Hypothalamus (tissue), 51 donors: ENCODE measurements at places on chromosomes 7 and 10.

DNA sequence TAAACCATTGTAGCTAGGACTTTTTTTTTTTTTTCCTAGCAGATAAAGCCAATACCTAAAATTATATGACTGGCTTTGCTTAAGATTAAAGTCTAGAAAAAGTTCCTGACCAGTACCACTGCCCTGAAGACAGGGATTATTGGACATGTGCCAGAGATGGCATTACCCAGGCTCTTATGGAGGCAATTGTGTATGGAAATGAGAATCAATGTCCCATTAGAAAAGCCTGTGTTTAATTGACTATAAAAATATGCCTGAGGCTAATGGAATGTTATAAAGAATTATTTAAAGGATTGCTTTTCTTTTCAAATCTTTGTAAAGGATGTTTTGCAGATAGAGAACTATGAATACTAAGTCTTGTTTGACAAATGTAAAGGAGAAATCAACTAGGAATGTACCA is 196.7 kb downstream of the ANK3 start:
- DNase-seq, result no peak

- peak; percentile 76 for DNase-seq
These were observed 754 bp downstream of the SLC25A13 start for GRCh38 chr7:96321031-96321657.

DNA sequence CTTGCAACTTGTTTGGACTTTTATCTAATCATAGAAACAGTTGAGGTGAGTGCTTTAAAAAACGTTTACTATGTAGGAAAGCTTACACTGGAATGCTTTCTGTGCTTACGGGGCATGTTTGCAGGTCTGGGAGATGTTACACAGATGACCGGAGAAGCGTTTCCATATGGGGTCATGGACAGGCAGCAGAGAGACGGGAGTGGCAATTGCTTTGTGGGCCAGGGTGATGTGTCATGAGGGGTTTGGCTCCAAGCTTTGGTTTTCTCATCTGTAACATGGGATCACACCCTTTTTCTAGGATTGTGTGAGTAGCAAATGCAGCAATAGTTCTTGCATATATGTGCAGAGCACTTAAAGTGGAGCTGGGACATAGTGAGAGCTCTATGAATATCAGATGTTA is 174.8 kb upstream of the MKI67 start:
- DNase-seq, result no peak

GRCh38 chr7:146575903-146576302 is 459.3 kb downstream of the CNTNAP2 start:
- no peak for DNase-seq

DNA sequence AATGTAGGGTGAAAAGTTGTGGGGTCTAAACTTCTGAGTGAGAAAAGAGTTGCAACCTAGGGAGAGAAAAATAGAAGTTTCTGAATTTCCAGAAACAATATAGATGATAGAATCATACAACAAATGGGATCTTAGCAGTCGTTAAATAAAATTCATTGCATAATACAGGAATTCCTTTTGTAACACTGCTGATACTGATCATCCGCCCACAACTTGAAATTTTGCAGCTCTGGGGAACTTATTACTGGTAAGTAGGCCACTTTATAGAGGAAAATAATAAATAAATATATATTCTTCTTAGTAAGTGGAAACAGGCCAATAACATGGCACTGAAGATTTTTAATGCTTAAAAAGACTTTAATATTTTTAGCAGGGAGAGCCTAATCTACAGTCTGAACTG is 81.9 kb upstream of the SMIM30 start:
- DNase-seq, result no peak

DNA sequence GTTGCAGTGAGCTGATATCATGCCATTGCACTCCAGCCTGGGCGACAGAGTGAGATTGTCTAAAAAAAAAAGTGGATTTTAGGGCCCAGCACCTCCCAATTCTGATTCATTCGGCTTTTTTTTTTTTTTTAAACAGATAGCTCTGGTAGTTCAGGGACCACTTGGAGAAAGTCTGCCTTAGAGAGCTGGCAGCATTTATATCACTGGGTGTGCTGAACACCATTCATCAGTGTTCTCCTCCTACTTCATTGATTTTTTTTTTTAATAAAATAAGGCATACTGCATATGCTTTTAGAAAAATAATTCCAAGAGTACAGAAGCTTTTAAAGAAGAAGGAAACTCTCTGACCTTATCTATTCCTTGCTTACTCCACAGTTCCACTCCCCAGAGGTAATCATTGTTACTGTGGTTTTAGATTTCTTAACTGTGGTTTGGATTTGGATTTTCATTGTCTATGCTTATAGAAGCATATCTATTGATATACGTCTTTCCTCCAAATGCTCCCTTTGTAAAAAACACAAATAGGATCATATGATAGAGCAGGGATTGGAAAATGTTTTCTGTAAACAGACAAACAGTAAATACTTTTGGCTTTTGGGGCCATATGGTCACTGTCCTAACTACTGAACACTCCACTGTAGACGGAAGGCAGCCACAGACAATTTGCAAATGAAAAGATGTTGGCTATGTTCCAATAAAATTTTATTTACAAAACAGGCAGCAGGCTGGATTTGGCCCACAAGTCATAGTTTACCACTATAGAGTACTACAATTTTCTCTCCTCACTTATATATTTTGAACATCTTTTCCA is 21.1 kb upstream of the SAR1A start:
- DNase-seq, result no peak

DNA sequence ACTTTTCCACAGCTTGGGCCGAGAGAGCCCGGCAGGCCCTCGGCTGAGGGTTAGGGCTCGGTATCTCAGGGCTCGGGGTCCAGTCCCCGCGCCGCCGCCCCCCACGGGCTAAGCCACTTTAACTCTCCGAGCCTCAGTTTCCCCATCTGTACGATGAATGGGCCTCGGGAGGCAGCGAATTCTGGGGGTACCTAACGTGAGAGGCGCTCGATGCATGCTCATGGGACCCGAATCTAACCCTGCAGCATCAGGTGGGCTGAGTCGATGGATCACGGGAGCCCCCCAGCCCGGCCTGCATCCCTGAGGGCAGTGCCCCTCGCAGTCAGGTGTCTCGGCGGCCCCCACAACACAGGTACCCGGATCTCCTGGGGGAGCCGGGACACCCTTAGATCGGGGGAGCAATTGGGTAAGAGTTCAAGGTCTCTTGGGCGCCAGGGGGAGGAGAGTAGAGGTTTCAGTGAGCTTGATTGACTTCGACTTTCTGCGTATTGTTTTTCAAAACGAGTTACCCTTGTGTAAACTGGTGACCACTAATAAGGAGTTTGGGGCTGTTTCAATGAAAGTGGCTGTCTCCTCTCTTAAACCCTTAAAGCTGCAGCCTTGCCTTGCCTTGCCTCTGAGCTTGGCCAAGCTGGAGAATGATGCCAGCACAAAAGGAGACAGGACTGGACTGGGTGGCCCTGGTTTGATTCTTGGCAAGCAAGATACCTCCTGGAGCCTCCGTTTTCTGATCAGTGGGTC is 631 bp downstream of the POR start:
- DNase-seq, result no peak

- DNase-seq, result no peak
These were observed 103.2 kb downstream of the DYNC1I1 start for GRCh38 chr7:95875519-95875918.

GRCh38 chr10:31725436-31725835 is 203.2 kb downstream of the ARHGAP12 start:
- DNase-seq, result no peak

- DNase-seq, result no peak
These were observed 116.6 kb downstream of the CREB5 start for GRCh38 chr7:28528899-28529298.

- DNase-seq, result peak; percentile 56
These were observed 78.8 kb downstream of the FAM13C start for GRCh38 chr10:59283456-59284091.

DNA sequence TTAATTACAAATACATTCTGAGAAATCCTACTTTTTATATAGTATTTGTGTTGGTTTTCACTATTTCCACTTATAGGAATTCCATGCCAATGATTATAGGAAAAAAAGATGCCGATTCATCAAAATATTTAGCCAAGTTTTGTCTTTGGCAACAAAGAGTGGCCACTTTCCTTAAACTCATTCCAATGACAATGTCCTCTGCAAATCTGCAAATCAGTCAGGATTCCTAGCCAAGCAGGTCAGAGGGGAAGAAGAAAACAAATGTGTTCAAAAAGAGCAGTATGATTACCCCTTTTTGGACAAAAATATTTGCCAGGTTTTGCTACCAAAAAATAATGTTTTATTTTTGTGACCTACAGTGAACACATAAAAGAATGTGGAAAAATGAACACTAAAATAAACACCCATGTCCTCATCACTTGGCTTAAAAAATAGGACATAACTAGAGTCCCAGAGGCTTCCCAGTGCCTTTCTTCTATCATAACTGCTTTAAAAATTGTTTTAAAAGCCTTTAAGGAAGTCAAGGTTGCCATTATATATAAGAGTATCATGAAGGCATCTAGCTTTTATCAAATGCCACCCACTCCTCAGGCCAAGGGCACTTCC is 125.9 kb downstream of the ADAM12 start:
- DNase-seq, result no peak

DNA sequence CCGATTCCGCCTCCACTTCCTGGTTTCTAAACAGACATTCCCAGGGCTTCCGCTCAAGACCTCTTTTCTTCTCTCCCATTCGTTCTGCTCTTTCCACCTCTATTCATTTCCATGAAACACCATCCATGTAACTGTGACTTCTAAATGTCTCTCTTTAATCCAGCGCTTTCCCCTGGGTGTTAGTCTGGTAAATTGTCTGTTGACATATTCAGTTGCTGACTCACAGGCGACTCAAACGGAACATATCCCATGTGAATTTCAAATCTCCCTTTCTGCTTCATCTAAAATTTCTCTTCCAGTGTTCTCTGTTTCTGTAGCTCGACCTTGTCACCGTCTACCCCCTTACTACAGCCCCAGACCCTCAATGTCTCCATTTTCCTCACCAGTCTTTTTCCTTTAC is 119.1 kb downstream of the PFKFB3 start:
- no peak for DNase-seq

DNA sequence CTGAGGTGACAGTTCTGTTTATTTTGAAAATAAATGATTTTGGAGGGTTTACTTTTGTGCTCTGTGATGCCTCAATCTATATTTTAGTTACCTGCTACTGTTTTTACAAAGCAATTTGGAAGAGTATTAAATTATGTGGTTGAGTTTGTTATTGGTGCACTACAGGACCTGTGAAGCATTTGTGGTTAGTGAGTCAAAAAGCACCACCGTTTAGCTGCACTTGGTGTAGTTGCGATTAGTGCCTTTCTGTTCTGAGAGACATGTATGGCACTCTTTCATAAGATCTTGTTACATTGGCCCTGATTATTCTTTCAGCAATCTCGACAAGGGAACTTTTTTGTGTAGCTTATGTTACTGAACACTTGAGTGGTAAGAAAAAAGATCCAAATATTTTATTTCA is 132.2 kb downstream of the BBS9 start:
- DNase-seq, result no peak

- no peak for DNase-seq
These were observed 287.4 kb upstream of the ZMIZ1 start for GRCh38 chr10:78781251-78781913.

DNA sequence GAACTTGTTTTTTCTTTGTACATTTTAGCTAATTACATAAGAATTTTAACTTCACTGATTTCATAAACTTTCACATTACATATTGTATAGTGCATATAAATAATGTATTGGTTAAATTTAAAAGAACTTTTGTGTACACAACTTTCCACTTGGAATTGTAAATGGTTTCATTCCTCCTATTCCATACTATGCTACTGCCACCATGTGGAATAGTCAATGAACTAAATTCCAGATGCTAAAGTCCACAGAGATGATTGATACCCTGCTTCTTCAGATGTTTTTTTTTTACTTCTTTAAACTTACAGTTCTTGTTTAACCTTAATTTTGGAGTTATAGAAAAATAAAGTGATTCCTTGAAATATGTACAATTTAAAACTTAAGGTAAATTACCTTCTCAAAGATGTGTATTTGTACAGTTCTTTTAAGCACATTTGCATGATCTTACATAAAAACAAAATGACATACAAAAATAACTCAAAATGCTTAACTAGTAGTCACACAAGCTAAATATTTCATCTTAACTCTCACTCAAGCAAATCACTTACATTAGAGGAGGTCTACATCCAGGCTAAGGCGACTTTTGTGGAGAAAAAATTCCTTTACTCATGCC is 247.6 kb upstream of the HGF start:
- no peak for DNase-seq

- DNase-seq, result no peak
These were observed 34.8 kb downstream of the MTURN start for GRCh38 chr7:30169579-30169978.

DNA sequence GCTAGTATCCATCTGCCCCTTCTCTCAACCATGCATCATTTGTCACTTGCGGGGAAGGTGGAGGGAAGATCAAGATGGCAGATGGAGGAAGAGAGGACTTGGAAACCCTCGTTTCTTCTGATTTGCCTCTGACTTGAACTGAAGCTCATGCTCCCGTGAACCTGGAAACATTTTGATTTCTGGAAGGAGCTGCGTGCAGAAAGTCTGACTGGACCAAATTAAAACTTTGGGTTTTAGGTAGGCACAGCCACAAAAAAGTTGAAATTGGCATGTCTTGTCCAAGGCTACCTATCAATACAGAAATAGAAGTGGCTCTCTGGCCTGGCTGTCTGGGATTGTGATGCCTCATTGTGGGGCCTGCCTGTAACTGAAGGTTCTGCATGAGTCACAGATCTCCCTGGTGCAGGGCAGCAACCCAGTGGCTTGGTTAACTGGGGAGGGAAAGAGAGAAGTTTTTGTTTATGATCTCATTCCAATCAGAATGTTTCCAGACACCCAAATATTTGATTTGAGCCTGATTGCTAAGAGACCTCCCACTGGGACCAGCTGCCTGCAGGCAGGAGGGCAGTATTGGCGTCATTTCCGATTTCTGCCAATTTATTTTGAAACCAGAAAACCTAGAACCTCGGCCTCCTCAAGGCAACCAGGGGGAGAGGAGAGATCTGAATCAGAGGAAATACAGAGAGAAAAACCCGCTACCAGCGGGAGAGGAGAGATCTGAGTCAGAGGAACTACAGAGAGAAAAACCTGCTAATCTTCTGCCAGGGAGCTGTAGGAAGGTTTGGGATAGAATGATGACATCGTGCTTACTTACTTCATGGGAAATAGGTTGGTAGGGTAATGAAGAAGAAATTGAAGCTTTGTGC is 363.6 kb downstream of the ANKRD30A start:
- DNase-seq, result peak; percentile 11

GRCh38 chr10:116110736-116111135 is 162.3 kb downstream of the GFRA1 start:
- no peak for DNase-seq

GRCh38 chr10:121500701-121501332 is 97.4 kb downstream of the FGFR2 start:
- DNase-seq, result no peak

GRCh38 chr10:75428434-75429158 is 2.8 kb upstream of the LRMDA start:
- no peak for DNase-seq

GRCh38 chr10:61835069-61835945 is 66.2 kb upstream of the ARID5B start:
- no peak for DNase-seq
